BE2C (cell line): ENCODE measurements at places on chromosomes 4 and X.

- no peak for DNase-seq
Measured at GRCh38 chr4:101762025-101762424, 28.5 kb upstream of the BANK1 start.

DNA sequence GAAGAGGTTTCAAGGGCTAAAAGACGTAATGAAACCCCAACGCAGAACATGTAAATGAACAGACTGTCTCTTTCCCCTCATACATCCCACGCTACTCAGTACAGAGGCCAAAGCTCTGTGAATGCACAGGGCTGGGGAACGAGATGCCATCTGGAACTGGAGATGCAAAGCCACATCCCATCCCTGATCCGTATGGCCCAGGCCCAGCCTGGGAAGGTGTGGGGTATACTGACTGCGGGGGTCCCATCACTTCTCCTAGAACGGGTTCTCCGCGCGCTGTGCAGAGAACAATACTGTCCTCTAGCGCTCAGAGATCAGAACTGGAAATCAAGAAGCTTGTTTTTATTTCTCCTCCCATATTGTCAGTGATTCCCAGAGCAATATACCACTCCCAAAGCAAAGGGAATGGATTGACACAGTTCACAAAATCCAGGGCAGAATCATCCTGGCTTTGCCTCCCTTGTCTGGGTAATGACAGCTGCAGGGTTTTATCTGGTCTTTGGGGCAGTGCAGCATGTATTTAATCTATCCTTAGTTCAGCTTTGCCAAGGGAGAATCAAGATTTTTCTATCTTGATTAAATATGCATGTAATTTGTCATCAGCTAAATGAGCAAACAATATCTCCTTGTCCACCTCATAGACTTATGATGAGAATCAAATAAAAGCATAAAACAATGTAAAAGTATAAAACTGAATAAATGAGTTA, 47.3 kb upstream of the TLR3 start:
- peak; percentile 78 for DNase-seq

DNA sequence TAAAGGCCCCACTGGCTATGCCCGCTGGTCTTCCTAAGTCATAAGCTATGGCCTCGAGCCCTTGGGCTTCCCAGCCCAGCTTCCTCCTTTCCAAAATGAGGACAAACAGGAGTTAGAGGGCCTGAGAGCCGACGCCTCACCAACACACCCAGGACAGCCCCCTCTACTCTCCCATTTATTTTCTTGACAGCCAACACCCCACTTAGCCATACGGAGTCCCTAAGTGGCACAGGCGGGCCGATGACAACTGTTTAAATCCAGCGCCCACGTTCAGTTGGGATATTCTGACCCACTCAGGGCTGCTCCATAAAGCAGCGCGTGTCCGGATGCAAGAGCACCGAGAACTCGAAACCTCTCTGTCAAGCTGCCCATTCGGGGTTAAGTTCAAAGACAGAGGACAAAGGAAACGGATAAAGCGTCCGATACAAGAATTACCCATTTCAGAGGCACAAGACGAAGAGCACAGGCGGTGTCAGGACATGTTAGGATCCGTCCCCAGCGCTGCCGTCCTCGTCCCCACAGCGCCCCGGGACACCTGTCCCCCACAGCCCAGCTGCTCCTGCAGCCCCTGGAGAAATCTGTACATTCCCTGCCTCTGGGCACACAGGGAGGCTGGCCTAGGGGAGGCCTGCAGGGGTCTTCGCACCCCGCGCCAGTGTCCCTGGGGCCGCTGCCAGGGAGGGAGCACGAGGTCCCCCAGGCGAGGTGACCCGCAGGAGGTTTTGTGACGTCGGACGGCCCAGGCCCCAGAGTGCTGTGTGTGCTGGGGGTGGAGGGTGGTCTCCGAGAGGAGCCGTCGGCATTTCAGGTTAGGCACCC, 1.2 kb downstream of the PRKX start:
- DNase-seq = peak; percentile 9

DNA sequence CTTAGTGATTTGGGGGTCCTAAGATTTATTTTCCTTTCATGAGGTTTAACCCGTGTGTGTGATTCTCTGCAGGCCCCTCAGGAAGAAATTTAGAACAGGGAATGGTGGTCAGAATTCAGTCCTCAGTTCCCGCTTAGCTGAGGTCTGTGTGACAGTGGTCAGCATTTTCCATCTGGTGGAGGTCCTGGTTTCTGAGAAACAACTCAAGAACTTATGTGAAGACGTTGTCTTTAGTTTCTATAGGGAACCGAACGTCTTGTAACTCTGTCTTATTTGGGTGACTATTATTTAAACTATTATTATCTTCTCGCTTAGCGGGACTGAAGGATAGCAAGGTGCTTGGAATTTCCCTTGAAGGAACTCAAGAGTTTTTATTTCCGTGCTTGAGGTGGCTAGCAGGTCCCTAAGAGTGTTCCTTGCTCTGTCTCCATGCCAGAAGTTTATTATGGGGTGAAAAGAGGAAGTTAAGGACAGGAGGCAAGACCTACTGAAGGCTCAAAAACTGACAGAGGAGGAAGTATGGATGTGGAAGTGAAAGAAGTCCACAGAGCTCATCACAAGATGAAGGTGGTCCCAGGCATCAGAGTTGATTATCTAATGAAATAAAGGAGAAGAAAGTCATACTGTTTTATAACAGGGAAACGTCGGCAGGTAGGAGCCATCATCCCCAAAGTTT, 9.4 kb downstream of the MGST2 start:
- no peak for DNase-seq

DNA sequence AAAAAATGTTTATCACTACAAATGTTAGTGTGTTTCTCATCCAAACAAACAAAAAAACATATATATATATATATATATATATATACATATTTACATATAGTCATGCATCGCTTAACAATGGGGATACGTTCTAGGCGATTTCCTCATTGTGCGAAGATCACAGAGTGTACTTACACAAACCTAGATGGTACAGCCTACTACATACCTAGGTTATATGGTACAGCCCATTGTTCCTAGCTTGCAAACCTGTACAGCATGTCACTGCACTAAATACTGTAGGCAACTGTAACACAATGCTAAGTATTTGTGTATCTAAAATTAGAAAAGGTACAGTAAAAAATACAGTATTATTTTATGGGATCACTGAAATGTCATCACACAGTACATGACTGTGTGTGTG, 16.4 kb upstream of the TMSB4X start:
- no peak for DNase-seq

GRCh38 chr4:170853422-170854021, 763.8 kb upstream of the AADAT start:
- peak; percentile 69 for DNase-seq

GRCh38 chr4:38673130-38673978, 9.4 kb downstream of the KLF3 start:
- DNase-seq = no peak

DNA sequence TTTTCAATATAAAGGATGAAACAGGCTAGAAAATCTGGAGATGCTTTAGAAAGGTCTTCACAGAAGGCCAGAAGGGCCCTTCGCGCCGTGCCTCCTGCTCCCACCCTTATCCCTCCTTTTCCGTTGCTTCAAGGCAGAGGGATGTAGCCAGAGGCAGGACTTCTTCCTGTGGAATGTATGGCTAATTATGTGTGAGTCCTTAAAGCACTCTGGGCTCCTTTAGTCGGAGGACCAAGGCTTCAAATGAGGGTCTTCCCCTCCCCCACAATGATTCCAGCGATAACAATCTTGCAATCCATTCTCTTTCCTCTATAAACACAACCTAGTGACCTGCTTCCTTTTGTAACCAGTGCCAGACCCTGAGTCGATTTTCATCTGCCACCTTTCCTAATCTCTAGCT, 103.5 kb downstream of the GPC3 start:
- no peak for DNase-seq

- no peak for DNase-seq
Measured at GRCh38 chr4:65635051-65635821, 35.1 kb downstream of the EPHA5 start.

DNA sequence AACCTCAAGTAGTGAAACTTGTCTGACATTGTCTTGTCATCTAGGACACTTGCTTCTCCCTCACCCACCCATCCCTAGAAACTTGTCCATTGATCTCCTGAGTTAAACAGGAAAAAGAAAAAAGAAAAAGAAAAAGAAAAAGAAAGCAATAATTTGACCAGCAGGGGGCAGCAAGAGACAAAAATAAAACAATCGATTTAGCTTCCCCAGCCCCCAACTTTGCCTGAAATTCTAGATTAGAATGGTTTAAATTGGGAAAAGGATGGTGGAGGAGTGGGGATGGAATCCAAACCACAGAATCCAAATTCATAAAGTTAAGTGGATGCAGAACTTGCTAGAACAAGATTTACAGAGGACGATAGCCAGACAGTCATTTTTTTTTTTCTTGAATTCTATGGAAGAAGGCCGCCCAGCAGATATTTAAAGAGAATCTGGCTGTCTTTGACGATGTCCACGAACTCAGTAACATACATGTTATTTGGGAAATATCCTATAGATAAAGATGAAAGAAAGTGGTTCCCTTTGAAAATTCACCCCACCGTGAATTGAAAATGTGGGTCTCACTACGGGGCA, 282.9 kb downstream of the USP46 start:
- DNase-seq = peak; percentile 41

DNA sequence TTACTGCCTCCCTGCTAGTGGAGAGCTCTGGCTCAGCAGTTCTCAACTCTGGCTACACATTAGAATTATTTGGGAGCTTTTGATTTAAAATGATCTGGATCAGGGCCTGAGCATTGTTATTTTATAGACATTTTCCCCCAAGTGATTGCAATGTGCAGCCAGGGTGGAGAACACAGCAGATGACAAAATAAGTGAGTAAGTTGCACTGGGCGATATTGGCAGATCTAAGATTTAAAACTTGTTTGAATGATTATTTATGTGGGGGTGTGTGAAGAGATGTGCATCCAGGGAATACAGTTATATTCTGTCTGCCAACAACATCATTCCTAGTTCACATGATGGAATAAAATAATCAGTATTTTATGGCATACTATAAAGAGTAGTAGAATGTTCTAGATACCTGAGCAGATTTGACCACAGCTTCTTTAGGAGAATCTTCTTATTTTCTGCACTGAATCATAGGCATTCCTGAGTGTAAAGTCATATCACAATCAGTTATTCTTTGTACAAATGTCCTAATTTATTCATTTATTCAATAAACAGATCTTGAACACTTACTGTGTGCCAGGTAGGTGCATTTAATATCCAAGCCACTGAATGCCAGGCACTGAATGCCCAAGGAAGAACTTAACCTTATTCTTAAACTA, 123.9 kb downstream of the UCHL1 start:
- DNase-seq = no peak
